COLO829 (cell line): ENCODE measurements at places on chromosomes 12 and 14.

- DNase-seq = no peak
Observed at GRCh38 chr12:56333197-56333678, 562 bp downstream of the PAN2 start.

GRCh38 chr14:35504260-35504659 lies 29.7 kb upstream of the INSM2 start:
- no peak for DNase-seq

- no peak for DNase-seq
Observed at GRCh38 chr14:21055432-21056117, 2.0 kb upstream of the RNASE8 start.

DNA sequence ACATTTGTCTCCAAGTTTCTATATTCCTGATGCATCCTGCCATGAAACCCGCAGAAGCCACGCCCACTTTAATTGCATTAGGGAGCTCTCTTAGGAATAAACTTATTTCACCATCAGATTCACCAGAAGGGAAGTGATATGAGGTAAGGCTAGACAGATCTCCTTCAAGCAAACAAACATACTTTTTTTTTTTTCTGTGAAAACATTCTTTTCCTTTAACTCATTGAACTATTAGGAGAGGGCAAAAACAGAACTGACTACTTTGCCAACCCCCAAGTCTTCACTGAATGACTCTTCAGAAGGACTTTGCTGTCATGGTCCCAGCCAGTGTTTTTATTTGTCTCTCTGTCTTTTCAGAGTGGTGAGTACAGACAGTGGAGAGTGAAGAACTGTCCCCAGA lies 48.4 kb downstream of the GTF2A1 start:
- no peak for DNase-seq

DNA sequence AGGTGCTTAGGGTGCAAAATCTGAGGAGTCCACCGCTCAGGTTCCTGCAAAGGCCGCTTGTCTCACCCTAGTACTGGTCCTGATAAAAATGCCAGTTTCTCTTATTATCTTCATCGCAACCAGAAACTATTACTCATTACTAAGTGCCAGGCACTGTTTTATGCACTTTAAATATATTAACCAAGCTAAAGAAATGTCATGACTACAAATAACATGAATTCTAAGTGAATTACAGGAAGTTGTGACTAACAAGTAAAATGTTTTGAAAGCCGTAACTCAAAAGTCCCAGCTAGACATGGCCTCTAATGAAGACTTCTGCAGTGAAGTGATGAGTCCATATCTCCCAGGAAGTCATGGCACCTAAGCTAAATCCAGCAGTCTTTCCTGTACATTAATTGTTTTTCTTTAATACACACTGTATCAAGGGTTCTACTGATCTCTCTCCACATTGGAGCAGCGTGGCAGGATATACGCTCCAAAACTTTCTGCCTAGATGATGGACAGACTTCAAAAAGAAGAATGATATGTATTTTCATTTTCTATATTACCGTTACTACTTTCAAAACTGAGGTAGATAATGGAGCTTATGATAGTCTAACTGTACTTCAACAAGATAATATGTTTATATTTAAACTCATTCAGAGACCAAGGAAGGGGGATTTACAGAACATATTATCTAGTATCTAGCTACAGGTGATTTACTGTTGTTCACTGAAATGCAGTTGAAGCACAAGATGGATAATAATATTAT lies 117.3 kb upstream of the ARID2 start:
- DNase-seq = no peak

DNA sequence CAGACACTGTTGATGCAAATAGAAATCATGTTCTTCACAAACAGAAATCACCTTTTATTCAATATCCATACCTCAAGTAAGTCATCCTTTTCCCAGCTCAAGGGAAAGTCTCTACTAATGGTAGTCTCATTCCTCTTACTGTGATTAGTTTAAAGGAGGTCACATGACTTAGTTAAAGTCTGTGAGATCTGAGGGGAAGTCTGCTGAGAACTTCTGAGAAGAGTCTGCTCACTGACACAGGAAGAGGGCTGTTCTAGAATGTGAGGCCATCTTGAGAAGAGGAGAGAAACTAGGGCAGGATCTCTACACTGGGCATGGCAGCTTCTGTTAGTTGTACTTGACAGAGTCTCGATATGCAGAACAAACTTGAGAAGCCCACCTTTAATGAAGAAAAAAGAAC lies 146.8 kb downstream of the C12orf42 start:
- DNase-seq = no peak

GRCh38 chr12:49543914-49544815 lies 5.3 kb downstream of the KCNH3 start:
- no peak for DNase-seq

GRCh38 chr12:112978163-112979040 lies at the start of gene OAS2:
OAS2 (plus strand) TSS chr12:112978519; CDS start chr12:112978609, 90 bp downstream.
- peak; percentile 38 for DNase-seq

- DNase-seq = no peak
Observed at GRCh38 chr14:61065656-61066055, 84.6 kb downstream of the SLC38A6 start.

GRCh38 chr14:65604535-65604934 lies 192.0 kb downstream of the FUT8 start:
- DNase-seq = no peak

- no peak for DNase-seq
Observed at GRCh38 chr14:38197001-38197783, 10.5 kb upstream of the SSTR1 start.

DNA sequence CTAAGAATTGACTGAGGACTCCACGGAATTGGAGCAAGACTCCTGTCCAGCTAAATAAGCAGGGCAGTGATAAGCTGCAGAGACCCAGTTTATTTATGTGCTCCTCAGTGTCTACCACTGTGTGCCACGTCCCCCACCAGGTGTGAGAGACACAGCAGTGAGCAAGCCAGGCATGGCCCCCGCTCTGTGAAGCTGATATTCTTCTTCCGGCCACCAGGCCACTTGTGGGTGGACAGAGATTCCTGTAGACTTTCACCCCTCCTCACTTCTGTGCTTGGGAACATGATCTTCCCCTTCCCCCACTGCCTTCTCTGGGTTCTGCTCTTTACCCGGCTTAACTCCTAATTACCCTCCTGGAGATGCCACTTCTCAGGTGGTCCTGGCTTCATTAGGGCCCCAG lies 21.3 kb downstream of the BRAP start:
- DNase-seq = no peak

DNA sequence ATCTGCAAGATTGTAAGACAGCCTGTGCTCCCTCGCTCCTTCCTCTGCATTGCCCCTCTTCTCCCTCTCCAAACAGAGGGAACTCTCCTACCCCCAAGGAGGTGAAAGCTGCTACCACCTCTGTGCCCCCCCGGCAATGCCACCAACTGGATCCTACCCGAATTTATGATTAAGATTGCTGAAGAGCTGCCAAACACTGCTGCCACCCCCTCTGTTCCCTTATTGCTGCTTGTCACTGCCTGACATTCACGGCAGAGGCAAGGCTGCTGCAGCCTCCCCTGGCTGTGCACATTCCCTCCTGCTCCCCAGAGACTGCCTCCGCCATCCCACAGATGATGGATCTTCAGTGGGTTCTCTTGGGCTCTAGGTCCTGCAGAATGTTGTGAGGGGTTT lies 37.4 kb downstream of the DAD1 start:
- no peak for DNase-seq

DNA sequence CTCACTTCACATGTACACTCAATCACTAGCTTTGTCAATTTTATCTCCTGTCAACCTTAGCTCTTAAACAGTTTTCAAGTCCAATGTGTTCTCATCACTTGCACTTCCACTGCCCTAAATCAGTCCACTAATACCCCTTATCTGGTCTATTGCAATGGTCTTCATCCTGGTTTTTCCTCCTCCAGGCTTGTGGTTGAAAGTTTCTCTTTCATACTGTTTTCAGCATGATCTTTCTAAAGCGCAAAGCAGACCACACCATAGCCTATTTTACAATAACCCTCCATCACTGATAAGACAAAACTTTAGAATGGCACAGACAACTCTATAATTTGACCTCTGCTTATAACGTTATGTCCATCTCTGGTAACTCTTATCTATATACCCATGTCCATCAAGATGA lies 62.0 kb upstream of the DDHD1 start:
- DNase-seq = no peak

- no peak for DNase-seq
Observed at GRCh38 chr14:36271222-36271621, 49.2 kb downstream of the MBIP start.

- no peak for DNase-seq
Observed at GRCh38 chr12:132837693-132838409, 9.2 kb upstream of the GOLGA3 start.

GRCh38 chr12:112375105-112375504 lies 7.1 kb downstream of the HECTD4 start:
- DNase-seq = no peak

DNA sequence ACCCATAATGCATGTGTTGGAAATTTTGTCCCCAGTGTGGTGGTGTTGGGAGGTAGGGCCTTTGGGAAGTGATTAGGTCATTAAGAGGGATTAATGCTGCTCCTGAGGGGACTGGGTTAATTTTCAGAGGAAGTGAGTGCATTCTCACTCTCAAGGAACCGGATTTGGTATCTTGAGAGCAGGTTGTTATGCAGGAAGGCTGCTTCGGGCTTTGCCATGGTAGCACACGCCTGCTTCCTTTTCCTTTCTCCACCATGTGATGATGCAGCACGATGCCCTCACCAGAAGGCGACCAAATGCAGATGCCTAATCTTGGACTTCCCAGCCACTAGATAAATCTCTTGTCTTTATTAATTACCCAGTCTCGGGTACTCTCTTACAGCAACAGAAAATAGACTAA lies 257.1 kb downstream of the SSPN start:
- DNase-seq = no peak

DNA sequence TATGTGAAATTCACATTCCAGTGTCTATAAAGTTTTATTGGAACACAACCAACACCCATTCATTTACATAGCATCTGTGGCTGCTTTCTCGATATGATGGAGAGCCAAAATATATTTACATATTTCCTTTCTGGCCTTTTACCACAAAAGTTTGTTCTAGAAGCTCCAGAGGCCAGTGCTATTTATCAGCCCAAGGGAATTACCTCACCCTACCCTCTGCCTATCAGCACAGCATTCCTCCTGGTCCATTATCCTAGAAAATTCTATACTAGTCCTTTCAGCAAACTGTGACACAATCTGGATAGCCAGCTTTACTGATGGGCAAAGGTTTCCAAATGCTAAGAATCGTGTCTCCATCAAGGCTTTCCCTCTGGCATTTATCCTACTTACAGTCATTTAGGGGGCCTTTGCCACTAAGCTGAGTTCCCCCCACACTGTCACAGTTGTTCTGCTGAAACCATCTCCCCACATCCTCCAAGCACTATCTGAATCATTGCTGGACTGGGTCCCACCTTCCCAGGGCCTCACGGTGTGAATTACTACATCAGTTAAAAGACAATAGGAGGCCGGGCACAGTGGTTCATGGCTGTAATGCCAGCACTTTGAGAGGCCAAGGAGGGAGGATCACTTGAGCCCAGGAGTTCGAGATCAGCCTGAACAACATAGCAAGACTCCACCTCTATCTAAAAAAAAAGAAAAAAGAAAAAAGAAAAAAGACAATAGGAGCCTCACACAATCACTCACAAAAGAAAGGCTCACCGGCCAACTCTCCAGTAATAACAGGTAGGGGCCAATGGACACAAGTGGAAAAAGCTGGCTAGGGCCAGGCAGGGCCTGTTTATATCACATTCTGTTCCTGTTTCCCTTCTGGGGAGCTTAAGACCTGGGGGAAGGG lies 12.1 kb downstream of the SYNE3 start:
- DNase-seq = no peak

- no peak for DNase-seq
Observed at GRCh38 chr12:119292893-119293630, 41.5 kb upstream of the CCDC60 start.

DNA sequence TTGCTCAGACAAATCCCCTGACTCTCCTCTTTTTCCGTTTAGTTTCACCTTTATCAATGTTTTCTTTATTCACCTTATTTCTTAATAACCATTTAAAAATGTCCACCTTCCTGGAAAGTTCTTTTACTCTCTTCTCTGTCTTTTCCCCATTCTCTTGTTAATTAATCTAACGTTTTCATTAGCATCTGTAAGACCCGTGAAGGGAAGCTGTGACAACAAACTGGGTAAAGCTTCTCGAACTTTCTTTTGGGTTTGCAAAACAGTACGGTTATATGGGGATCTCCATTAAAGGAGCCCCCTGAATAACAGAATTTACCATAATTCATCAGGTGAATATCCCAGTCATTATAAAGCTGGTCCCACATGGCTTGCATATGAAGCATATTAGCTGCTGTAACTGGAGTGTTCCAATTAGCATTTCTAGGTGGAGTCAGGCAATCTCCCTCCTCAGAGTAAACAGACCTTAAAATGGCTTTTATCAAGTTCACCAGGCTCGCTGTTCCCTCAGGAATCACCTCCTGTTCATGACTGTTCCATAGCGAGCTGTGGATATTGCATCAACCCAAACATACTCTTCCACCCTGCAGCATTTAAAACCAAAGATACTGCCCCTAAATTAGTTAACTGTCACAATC lies 42.4 kb downstream of the TMEM30B start:
- DNase-seq = no peak

DNA sequence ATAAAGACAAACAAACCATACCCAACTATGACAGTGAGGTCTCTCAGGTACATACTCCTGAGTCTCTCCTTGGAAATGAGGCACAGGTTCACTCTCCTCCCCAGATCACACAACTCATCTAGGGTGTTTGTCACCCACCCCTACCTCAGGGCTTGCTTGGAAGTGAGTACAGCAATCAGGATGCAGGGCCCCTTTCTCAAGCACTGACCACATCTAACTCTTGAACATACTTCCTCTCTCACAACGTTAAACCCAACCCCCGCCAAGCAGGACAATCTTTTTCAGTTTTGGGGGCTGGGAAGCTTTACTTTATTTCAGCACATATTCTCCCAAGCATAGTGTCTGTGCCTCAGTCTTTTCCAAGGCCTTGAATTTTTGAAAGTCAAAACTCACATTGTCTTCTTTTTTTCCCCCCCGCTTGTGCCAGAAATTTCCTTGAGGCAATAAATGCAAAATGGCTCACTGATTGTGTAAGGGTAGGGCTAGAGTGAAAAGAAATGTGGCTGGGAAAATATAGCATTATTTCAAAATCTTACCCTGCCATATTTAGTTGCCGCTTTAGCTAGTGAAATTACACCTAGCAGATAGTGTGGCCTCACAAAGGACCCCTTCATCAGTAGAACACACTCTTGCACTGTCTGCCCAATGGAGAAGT lies 2.4 kb upstream of the GPR65 start:
- no peak for DNase-seq
